ENCODE measurements at places on chromosomes 7 and 10.

GRCh38 chr7:151814400-151815009 is 62.4 kb downstream of the PRKAG2 start:
- no peak for DNase-seq

DNA sequence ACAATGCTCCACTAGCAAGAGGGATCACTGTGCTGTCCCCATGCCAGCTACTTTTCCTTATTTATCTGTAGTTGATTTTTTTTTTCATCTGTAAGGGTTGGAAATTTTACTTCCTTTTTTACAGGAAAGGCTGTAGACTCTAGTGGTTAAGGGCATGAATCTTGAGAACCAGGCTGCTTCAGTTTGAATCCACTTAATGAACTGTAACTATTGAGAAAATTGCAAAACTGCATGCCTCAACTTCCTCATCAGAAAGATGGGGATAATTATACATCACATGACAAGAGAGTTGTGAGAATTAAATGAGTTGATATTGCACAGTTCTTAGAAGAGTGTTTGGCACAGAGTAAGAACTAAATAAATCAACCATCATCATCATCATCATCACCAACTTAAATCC is 106.4 kb upstream of the GSDME start:
- DNase-seq, result no peak

DNA sequence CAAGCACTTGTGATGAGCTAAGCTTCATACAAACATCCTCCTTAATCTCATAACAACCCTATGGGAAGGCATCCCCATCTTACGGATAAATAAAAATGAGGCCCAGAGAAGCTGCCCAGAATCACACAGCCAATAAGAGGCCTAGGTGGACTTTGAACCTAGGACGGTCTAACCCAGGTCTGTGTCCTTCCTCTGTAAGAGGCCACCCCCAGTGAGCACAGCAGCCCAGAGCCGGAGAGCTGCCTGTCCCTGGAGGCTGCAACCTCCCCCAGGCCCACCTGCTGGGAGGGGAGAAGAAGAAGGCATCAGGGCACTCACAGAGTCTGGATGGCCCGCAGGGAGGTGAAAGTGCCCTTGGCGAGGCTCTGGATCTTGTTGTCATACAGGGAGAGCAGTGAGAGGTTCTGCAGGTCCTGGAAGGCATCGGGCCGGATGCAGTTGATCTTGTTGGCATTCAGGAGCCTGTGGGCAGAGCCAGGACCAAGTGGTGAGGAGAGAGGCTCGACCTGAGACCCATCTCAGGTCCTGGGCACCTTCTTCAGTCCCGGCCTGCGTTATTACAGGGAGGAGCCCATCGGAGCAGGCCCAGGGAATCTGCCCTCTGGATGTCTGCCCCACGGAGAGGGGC is 129.6 kb downstream of the SLIT1 start:
- DNase-seq, result no peak

DNA sequence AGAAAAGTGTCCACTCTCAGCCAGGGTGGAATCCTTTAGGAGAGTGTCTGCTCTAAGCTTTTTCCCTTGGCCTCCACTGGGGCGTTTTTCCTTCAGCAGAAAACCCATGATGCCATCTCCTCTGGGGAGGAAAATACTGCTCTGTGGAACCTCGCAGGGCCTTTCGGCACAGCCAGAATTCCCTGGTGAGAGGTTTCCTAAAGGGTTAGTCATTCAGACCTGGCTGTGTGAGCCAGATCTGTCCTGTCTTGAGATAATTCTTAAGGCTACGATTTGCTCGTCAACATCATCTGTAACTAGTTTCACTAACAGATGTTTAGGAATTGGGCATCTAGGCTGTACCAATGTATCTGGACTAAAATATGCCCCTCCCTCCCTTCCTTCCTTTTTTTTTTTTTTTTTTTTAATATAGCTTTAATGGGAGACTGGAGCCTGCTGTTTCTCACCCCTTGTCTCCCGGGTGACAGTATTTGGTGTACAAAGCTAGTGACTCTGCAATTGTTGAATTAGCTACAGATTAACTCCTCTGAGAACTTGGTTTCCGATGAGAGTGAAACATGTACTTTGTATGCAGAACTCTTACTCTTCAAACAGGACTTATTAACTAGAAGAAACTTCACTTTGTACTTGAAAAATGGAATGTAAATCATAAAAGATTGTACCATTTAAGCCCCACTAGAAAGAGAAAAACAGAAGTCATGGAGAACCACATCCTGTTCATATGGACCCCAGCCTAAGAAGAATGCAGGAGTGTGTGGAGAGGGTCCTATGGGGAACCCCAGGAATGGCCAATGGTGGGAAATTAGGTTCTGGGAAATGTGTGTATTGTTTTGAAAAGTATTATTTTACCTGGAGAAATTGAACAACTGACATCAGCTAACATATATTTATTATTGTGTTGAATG is 230.9 kb downstream of the CAMK1D start:
- DNase-seq, result no peak

DNA sequence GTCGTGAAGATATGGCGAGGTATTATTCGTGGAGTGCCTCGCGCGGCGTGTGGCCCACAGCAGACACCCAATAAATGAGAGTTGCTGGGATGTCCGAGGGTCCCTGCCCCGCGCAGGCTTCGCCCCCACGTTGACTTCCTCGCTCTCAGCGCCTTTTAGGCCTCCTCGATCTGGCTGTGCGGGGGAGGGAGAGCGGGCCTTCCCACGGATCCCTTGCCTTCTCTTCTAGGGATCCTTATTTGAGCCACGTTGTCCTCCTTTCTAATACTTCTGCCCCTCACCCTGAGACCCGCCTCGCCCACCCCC is 660 bp downstream of the VCL start:
- DNase-seq, result no peak

DNA sequence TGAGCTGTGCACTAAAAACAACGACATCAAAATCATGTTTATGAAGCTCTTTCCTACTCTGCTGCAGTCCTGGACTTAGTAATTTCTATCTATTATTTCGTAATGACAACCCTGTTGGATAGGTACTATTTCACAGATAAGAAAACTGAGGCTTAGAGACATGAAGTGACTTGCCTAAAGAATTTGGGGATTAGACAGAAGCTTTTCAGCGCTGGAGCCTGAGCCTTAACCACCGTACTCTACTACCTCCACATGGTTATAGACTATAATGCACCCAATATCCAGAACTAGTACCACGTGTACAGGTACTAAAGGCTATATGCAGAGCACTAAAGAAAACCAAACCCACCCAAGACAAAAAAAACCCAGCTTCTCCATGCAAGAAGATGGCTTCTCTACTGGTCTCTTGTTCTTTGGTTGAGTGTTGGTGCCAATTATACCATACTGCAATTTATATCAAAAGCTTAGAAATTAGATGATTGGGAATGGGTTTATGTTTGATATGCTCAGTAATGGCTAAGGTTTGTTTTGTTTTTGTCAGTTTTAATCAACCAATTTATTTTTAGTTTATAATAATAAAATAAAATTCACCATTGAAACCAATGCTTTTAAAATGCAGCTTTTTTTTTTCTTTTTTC is 6.5 kb upstream of the SNX10 start:
- no peak for DNase-seq

- no peak for DNase-seq
Observed at GRCh38 chr10:47160967-47161366, 139.0 kb upstream of the GDF10 start.

- DNase-seq, result no peak
Observed at GRCh38 chr10:118234683-118235082, 107.4 kb downstream of the FAM204A start.

DNA sequence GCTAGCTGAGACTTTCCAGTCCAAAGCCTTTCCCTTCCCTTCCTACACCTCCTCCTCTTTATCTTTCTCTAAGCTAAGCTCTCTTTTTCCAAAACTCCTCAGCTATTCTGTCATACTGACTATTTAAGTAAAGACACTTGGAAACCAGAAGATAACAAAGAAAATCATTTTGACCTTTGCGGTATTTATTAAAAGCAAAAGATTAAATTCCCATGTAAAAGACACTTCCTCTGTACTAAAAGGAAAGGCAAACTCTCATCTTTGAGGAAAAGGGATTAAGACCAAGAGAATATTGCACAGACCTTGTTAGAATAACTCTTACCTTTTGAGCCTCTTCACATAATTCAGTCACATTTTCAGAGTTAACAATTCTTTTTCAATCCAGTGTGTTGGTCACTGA is 15.8 kb downstream of the ST8SIA6 start:
- DNase-seq, result no peak

DNA sequence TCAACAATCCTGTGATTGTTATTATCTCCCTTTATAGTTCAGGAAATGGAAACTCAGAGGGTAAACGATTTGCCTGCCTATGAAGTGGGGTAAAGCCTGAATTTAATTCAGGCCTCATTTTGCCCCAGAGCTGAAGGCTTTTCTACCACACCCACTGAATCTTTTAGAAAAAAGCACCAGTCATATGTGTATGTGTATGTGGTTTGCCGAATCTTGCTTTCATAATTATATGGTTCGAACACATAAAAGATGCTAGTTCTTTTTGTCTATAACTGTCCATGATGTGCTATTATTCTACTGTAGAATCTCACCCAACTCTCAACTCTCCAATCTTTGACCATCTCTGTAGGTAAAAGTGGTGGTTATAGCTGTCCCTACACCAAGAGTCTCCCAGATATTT is 83.6 kb downstream of the MYOF start:
- no peak for DNase-seq

DNA sequence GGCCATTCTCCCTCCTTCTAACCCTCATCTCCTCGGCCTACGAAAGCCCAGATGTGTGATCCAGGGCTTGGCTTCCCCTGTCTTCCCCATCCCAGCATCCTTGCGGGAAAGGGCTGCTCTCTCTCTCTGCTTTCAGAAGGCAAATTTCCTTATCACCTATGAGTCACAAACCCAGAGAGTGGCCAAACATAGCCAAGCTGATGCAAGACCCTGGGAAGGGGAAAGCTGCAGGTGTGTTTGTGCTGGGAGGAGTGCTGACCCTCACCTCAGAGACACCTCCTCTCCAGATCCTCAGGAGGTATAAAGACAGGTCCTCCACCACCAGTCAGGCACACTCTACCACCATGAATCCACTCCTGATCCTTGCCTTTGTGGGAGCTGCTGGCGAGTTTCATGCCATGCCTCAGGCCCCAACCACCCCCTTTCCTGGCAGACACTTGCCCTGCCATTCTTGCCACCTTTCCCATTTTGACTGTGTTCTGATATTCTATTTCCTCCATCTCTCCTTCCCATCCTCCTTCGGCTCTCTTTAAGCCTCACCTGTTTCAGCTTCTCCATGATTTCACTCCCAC is 10.6 kb upstream of the PRSS2 start:
- DNase-seq, result no peak

GRCh38 chr10:102802920-102803534 is 34.2 kb downstream of the CYP17A1 start:
- no peak for DNase-seq

DNA sequence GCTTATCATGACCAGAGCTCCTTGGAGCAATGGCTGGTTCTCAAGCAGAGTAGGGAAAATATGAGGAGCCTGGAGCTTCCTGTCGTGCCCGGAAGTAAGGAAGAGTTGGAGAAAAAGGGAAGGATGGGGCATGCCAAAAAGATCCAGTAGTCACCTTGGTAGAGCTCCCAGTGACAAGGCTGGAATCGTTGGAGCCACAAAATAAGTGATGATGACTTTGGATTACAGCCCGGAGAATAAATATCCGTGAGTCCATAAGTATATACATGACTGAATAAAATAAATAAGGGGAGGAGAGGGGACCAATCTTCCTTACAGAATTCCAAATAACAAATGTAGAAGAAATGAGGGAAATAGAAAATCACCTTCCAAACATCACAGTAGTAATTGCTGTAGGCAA is 29.3 kb downstream of the LMTK2 start:
- DNase-seq, result no peak

DNA sequence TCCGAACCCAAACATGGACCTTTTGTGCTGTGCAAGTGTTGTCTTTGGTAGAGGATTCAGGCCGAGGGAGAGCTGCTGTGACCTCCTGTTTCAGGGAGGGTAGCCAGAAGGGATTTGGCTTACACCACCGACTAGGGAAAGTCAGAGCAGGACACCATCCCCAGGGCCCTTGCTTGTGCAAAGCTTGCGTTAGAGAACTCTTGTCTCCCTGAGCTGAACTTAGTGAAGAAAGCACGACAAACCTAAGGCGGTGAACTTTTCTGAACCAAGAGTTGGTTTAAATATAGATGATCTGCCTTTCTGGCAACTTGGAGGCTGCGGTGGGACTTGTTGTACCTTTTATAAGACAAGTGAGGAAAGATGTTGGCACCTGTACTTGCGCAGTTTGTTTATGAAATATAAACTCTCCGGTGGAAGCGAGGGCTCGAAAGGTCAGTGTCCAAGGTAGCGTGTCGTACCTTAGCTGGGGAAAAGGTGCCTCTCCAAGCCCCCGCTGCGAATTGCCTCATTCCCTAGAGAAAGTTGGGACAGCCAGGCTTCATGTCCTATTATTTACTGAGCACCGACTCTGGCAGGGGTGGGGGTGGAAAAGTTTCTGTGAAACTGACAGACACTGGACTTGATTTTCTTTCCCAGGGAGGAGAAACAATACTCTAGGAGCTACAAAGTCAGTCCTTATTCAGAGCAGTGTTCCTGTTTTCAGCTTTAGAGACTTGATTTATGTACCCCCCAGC is 31.6 kb downstream of the WBP1L start:
- DNase-seq, result peak; percentile 78

DNA sequence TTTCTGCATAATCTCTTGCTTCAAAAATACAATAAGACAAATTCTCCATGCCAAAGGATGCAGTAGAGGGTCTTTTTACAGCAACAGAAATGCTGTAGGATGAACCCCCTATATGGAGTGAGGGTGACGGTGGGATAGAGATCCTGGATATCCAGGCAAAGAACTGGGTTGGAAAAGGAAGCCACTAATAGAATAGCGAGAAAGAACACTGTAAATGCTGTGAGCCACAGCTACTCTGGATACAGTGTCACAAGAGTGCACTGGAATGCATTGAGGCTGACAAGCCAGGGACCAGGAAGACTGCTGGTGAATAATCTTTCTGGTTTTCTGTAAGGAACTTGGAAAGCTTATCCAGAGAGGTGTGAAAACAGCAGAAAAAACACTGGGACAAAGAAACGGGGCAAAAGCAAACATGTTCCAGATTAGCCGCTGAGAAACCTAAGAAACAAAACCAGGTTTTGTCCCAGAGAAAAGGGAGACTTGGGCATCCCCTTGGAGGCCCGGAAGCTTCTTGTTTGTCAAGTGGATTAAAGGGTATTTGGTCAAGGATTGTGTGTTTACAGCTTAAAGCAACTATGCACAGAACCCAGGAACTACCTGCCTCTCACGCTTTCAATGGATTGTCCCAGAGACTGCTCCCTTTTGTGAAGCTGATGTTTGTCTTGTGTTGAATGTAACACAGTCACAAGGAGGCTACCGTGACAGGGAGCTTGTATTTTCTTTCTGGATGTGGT is 6.2 kb upstream of the MSMB start:
- DNase-seq, result no peak

DNA sequence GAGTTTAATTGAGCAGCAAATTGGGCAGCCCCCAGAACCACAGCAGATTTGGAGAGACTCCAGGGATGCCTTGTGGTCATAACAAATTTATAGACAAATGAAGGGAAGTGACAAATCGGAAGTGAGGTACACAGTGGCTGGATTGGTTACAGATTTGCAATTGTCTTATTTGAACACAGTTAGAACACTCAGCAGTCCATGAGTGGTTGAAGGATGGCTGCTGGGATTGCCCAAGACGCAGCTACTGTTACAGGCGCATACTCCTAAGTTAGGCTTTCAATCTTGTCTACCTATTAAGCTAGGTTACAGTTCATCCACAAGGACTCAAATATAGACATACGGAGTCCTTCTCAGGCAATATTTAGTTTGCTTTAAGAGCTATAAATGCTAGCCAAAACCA is 7.4 kb downstream of the ACADSB start:
- DNase-seq, result no peak
